ENCODE measurements at places on chromosomes 6 and 20. TPM values are rescaled to one million over a fixed set of nuclear protein-coding genes. Genes with fewer than 3 reads are reported as not detected.

DNA sequence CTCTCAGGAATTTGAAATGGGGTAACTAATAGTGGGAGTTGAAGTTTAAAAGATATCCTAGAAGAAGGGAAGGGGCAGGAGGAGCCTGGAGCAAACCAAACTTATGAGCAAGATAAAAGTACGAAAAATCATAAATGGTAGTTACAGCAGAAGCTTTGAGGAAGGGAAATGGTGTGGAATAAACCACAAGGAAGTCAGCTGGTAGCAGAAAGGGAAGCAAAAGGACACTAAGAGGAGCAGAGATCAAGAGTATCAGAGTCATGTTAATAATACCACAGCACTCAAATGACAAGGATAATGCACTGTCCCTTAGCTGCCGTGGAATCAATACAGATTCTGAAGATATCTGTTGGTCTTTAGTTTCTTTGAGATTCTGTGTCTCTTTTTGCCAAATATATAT, 44.9 kb upstream of the CCDC28A start:
- H3K4me1 ChIP-seq: peaks cover 2% of the 10 kb centered on the region
- no peak overlapping the region for H3K4me3 ChIP-seq
- no peak overlapping the region for H3K27ac ChIP-seq
- no peaks in the 10 kb centered on the region for H3K36me3 ChIP-seq
- no peak for DNase-seq

- H3K4me3 ChIP-seq: no peak overlapping the region
- no peak overlapping the region for H3K27ac ChIP-seq
- no peaks in the 10 kb centered on the region for H3K36me3 ChIP-seq
- no peaks in the 10 kb centered on the region for H3K27me3 ChIP-seq
- DNase-seq: no peak
- H3K4me1 ChIP-seq: no peaks in the 10 kb centered on the region
These were observed 1066.5 kb upstream of the MANEA start for GRCh38 chr6:94510877-94511276.

DNA sequence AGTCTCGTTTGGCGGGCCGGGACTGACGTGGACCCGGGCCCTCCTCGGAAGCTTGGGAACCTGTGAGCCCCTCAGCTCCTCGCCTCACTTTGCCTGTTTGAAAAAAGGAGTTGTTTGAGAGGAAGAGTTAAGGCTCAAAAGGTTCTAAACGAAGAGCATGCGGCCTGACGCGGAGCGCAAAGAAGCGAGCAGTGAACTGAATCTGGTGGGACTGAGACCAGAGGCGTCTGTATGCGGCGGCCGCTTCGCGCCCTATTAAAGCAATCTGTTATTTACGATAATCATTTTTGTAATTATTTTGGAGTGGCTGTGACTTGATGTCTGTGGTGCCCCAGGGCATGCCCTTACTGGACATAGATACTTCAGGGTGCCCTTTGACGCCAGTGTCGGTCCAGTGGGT, 3.3 kb upstream of the TFAP2C start:
- H3K4me3 ChIP-seq: no peak overlapping the region
- no peaks in the 10 kb centered on the region for H3K36me3 ChIP-seq
- H3K27me3 ChIP-seq: peaks cover 45% of the 10 kb centered on the region
- H3K4me1 ChIP-seq: peaks cover 23% of the 10 kb centered on the region
- no peak for DNase-seq
- H3K27ac ChIP-seq: no peak overlapping the region

DNA sequence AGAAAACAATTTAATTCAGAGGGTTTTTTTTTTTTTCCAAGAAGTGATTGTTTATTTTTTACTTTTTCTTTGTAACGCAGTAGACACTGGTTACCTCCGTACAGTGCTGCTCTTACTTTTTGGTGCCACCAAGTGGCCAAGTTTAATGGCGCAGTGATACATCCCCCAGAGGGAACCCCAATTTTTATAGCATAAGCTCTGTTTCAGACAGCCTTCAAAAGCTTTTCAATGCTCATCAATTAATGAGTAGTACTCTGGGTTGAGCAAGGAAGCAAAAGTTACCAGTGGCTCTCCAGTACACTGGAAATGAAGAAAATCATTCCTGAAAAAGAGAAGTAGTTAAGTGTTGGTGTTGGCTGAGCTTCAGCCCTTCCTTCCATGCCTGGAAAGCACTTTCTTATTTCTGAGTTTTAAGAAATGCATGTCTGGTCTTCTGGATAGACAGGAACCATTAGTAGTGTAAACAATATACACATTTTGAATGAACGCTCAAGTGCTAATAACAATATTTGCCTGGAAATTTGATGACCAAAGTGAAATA, 129.1 kb upstream of the SMLR1 start:
- peaks cover 46% of the 10 kb centered on the region for H3K36me3 ChIP-seq
- peak overlapping the region; percentile 80 for H3K27ac ChIP-seq
- no peak overlapping the region for H3K4me3 ChIP-seq
- H3K4me1 ChIP-seq: peaks cover 56% of the 10 kb centered on the region
- H3K27me3 ChIP-seq: no peaks in the 10 kb centered on the region

GRCh38 chr6:33663028-33663427, 41.9 kb downstream of the ITPR3 start:
- DNase-seq: no peak
- H3K36me3 ChIP-seq: peaks cover 30% of the 10 kb centered on the region
- no peaks in the 10 kb centered on the region for H3K27me3 ChIP-seq

The TRIM40 gene
- not detected for total RNA-seq
